ENCODE measurements at places on chromosomes 7 and 10.

- DNase-seq: no peak
These were observed 23.6 kb upstream of the ADCYAP1R1 start for GRCh38 chr7:31028417-31028992.

- no peak for DNase-seq
These were observed 345.1 kb downstream of the RNLS start for GRCh38 chr10:88237896-88238614.

DNA sequence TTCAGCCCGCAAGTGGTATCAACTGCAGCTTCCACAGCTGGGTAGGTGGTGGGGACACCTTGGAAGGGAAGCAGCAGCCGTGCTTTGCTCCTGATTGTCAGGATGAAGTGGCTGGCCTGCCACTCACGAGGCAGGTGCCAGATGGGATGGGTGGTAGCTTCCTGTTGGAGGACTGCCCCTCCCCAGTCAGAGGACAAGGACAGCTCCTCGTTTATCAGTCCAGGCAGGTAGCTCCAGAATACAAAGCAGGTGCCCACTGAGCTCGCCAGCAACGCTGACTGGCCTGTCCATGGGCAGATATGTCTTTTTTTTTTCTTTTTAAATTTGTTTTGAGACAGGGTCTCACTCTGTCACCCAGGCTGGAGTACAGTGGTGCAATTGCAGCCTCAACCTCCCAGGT, 431.3 kb downstream of the GALNT17 start:
- DNase-seq: no peak

DNA sequence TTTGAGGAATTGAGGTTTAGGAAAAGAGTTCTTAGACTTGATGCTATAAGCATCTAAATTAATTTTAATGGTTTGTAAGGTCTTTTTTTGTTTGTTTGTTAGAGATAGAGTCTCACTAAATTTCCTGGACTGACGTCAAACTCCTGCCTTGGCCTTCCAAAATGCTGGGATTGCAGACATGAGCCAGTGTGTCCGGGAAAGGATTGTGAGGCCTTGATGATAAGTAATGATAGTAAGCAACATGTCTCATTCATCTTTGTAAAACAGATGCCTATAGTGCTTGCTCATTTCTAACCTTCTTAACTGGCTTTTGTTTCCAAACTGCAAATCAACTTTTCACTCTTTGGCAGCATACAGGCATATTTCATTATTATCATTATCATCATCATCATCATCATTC, 176.0 kb upstream of the KCND2 start:
- DNase-seq: no peak

- DNase-seq: no peak
These were observed 132.6 kb downstream of the VTI1A start for GRCh38 chr10:112579578-112579977.

DNA sequence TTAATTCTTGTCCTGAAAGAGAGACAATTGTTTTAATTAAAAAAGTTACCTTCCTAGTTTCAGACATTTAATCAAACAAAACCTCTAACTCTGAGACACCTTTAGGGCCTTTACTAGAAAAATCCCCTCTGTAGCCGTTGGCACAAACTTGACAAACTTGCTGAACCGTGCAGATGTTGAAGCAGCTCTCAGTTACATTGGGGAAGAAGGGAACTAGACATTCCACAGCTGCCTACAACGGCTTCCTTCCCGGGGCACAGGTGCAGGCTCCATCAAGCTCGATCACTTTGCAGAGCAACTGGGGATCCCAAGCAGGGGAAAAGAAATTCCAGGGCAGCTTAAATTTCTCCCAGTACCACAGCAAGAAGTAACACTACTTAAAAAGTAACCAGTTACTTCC, 141.3 kb downstream of the SKAP2 start:
- DNase-seq: no peak
